Right renal pelvis (tissue), 4 donors: ENCODE measurements at places on chromosomes 5 and 9. TPM values are rescaled to one million over a fixed set of nuclear protein-coding genes. Genes with fewer than 3 reads are reported as not detected.
A peak's percentile ranks its signal among the peaks of the same experiment; 100 is the strongest.

PCDHB12 gene
- polyA plus RNA-seq, result 6.5 TPM

CERCAM gene
- polyA plus RNA-seq, result 37.9 TPM

CYSRT1 gene
- 8.2 TPM for polyA plus RNA-seq

PTPRD gene
- polyA plus RNA-seq, result 119 TPM

ZNF782 gene
- polyA plus RNA-seq, result 8.5 TPM

SPACA9 gene
- polyA plus RNA-seq, result 8.7 TPM

GLDC gene
- polyA plus RNA-seq, result 19.3 TPM

RBM27 gene
- 32.8 TPM for polyA plus RNA-seq

SLC46A2 gene
- polyA plus RNA-seq, result 0.10 TPM

PCDHGB6 gene
- 8.0 TPM for polyA plus RNA-seq

TMOD1 gene
- polyA plus RNA-seq, result 2.5 TPM

HEMGN gene
- 2.8 TPM for polyA plus RNA-seq

NMUR2 gene
- 0.16 TPM for polyA plus RNA-seq

DNA sequence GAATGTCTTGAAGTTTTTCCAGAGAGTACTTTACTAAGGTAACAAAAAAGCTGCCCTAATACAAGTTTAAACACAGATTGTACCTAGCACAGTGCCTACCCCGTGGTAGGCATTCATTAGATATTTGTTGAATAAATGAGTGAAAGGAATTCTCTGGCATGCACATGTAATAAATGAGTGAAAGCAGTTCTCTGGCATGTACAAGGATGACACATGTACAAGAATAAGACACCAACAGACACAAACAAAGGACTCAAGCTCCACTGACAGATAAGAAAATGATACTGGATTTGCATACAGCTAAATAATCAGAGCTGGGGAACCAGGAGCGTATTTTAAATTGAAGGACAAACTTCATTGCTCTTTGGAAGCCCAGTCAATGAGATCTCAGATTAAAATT, 535.8 kb downstream of the EFNA5 start:
- DNase-seq, result no peak

DNA sequence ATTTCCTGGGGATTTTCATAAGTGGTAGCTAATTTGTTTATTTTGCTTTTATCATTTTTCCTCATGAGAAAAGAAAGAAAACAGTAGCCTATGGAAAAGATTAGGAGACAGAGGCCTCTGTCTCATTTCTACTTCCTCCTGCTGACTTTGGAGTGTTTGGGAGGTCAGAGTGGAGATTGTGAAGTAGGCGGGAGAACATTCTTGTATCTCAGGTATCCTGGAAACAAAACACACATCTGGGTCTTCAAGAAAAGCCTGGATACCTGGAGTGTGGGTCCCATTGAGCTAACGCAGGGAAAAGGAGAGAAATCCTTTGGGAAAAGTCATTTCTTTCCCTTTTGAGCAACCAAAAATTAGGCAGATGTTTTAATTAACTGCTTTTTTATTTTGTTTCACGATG, 161.5 kb upstream of the DMAC1 start:
- DNase-seq, result no peak

- no peak for DNase-seq
These were observed 130.3 kb upstream of the TARS1 start for GRCh38 chr5:33310451-33310850.

- no peak for DNase-seq
These were observed 9.8 kb downstream of the EGFL7 start for GRCh38 chr9:136672431-136673087.

GRCh38 chr5:580436-580835, 31.7 kb upstream of the CEP72 start:
- DNase-seq, result no peak

- DNase-seq, result no peak
These were observed 52.8 kb downstream of the ROR2 start for GRCh38 chr9:91897201-91897600.

- DNase-seq, result no peak
These were observed 175.3 kb upstream of the KLF9 start for GRCh38 chr9:70589571-70590314.

DNA sequence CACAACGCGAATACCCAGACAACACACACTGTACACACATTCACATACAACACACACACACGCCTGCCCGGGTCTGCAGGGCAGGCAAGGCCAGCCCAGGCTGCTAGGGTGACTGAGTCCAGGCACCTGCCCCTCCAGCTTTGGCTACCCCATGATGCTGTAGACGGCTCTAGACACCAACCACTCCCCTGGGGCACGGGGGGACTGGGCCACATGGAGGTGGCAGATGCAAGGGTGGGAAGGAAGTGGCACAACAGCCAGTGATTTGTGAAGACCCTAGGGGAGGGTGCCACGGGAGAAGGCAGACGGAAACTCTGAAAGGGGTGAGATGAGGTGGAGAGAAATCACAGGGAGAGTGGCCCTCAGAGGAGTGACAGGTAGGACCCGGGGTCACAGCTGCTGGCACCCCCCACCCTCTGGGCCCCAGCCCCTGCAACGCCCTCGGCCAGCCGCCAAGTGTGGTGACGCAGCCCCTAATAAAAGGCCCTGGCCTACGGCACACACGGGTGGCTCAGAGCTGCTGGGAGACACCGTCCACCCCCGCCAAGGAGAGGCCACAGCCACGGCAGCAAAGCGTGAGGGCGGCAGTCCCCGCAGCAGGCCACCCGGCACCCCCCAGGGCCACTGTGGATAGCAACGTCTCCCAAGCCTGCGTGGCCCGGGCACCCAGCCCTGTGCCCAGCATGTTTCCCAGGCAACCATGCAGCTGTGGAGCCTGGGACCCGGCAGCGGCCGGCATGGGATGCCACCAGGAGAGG, 6.6 kb upstream of the CCDC187 start:
- no peak for DNase-seq

DNA sequence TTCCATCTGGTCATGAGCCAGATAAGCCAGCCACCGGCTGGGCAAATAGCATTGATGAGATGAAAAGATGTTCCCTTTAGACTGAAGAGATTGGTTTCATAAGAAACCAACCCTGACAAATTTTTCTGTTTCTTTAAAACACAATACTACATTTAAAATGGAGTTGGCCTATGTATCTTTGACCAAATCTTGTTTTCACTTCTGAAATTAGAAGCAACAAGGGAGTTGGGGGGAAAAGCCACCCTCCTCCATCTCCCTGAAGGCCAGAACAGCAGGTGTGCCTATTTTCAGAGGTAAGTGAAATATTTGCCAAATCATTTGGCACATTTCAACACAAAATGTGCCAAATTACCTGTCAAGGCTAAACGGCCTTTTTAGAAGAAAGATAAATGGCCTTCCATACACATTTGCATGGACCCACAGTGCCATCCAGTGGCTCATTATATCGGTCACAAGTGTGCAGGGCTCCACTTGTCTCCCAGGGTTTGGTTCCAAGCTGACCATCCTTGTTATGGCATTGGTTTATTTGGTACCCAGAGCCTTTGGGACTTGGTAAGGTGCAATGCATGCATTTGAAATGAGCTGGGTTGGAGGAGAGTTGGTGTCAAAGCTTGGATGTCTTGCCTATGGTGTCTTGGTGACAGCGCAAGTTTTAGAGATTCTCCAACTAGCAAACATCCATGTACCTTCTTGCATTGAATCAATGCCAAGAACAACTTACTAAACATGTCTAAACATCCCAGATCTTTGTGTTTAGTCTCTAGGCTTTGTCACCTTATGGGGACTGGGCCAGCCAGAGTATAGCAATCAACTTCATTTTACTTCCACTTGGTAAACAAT, 372.0 kb upstream of the KIF2A start:
- peak; percentile 31 for DNase-seq

- no peak for DNase-seq
These were observed 1171.2 kb downstream of the CDH12 start for GRCh38 chr5:21681911-21682310.

- DNase-seq, result no peak
These were observed 60.6 kb downstream of the TMEM174 start for GRCh38 chr5:73233461-73234203.

GRCh38 chr9:8429157-8429556, 629.6 kb upstream of the DMAC1 start:
- DNase-seq, result no peak

DNA sequence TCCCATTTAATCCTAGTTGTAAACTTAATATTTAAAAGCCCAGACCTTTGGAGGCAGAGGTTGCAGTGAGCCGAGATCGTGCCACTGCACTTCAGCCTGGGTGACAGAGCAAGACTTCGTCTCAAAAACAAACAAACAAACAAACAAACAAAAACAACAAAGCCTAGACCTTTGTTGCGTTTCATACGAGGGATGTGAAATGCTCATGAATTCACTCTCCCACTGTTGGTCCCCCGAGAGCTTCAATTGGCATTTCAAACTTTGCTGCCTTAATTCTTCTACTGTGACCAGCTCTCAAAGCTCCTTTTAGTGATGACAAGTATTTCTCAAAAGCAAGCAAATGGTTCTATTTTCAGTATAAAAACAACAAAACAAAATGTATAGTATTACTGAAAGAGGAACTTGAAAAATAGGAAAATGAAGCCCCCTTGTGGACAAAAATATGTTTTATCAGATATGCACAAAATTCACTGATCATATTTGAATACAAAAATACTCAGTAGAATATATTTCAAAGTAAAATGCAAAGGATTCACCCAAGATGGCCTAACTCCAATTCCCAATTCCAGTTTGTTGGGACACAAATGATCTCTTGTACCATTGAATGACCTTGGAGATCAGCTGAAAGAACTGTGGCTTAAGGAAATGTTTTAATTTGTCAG, 140.4 kb downstream of the ESM1 start:
- DNase-seq, result no peak

DNA sequence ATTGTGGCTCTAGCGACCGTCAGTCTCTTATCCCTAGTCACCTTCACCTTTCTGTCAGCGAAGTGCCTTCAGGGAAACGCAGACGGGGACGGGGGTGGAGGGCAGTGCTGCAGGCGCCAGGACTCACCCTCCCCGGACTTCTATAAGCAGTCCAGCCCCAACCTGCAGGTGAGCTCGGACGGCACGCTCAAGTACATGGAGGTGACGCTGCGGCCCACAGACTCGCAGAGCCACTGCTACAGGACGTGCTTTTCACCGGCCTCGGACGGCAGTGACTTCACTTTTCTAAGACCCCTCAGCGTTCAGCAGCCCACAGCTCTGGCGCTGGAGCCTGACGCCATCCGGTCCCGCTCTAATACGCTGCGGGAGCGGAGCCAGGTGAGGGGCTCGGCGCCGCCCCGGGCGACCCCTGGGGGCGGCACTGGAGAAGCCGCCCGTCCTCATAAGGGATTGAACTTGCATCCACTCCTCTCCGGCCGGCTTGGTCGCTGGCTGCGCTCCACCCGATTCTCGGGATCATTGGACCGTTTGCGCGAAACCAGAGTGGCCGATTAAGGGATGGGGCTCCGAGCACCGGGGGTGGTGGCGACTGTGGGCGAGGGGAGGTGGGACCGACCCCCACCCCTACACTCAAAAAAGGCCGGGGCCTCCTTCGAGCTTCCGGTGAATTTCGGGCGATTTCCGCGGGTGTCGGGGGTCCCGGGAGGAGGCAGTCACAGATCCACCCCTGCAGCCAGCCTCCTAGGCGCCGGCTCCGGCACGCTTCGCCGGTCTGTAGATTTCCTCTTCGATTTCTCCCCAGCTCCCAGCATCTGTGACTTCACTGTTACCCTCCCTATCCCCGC, 2.7 kb downstream of the PCDHGC5 start:
- no peak for DNase-seq

- no peak for DNase-seq
These were observed 212.9 kb downstream of the RANBP17 start for GRCh38 chr5:171074747-171075146.

DNA sequence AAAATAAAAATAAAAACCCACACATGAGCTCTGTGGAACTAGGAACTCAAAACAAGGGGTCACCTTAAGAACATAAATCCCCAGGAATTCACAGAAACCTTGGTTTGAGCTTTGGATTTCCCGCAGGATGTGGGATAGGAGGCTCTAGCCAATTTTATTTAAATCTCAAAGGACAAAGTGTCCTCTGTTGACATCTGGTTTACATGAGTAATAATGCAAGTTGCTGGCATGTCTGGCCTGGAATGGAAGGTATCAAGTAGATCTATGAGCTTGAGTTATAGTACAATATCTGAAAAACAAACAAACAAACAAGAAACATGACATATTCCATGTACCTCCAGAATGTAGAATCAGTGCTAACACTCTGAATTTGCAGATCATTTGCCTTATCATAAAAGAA, 94.2 kb upstream of the SLIT3 start:
- no peak for DNase-seq

- DNase-seq, result no peak
These were observed 167.9 kb upstream of the BRINP1 start for GRCh38 chr9:119537138-119537537.

DNA sequence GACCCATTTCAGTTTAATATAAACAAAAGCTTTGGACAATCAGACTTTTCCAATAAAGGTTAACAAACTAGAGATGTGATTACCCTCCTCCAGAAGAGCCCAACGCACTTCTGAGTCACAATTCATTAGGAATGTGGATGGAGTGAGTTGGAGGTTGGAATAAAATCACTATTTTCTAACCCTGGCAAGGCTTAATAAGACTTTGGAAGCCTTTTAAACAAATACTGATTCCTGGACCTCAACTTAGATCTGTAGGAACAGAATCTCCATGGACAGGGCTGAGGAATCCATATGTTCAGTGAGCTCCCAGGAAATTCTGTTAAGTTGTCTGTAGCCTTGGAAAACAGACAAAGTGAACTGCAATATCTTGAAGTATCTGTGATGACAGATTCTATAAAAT, 233.5 kb upstream of the ELL2 start:
- no peak for DNase-seq

GRCh38 chr5:126043688-126044087, 379.5 kb upstream of the GRAMD2B start:
- no peak for DNase-seq

GRCh38 chr5:113235884-113236283, 198.9 kb downstream of the TSSK1B start:
- DNase-seq, result no peak

GRCh38 chr9:133476036-133476931, 2.6 kb downstream of the SLC2A6 start:
- DNase-seq, result no peak

GRCh38 chr5:136194576-136194975, 1.6 kb upstream of the SMIM32 start:
- no peak for DNase-seq

- DNase-seq, result no peak
These were observed 193.9 kb downstream of the ZNF608 start for GRCh38 chr5:124552526-124552925.

DNA sequence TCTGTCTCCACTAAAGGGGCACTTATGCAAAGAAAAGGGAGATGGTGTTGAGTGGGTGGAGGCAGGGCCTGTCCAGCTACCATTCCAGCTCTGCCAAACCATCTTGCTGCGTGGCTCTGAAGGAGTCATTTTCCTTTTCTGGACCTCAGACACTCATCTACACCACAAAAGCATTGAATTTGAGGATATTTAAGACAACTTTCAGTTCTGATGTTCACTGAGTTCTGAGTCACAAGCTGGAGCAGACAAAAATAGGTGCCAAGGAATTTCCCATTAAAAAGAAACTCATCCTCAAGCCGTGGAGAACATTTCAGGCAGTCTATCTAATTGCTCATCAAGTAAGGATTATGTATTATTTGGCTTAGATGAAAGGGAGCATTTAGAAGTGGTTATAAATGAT, 195.0 kb upstream of the TBC1D2 start:
- DNase-seq, result no peak
